ENCODE measurements at places on chromosomes 12 and 14.

- no peak for DNase-seq
These were observed 128.1 kb downstream of the ITPR2 start for GRCh38 chr12:26704684-26705460.

- no peak for DNase-seq
These were observed 1.6 kb downstream of the LRRC43 start for GRCh38 chr12:122184517-122184916.

DNA sequence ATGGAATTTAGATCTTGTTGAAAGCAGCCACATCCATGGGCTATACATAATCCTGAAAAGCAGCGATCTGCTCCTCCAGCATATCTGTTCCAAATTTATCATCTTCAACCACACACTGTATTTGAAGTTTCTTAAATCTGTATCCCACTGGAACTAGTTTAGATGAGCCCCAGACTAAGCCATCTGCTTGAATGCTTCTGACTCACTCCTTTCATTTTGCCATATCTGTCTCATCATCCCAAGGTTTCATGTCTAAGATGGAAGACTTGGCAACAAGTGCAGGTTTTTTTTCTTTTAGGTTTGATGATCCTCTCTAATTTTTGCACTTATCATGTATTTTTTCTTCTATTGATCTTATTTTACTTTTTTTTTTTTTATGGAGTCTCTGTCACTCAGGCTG is 54.4 kb upstream of the TMEM263 start:
- no peak for DNase-seq

GRCh38 chr12:76462668-76463224 is 96.8 kb downstream of the OSBPL8 start:
- no peak for DNase-seq

GRCh38 chr14:94768141-94768520 is 1.8 kb downstream of the GSC start:
- DNase-seq: no peak

GRCh38 chr12:542395-543113 is 82.8 kb downstream of the B4GALNT3 start:
- DNase-seq: no peak

DNA sequence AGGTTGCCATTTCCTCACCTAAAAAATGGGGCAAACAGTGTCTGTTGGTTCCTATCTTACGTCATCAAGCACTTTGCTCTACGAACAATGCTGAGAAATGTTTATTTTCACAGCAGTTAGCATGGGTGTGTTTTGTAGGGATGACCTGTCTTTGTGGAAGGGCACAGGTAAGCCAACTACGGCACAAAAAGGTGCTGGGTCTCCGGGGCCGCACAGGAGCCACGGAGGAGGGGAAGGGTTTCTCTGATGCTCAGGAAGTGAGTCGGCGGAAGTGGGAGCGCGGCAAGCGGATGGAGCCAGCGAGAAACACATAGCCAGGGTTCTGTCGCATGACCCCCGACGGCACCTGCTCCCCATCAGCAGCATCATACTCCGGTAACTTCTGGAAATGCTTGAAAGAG is 65.6 kb upstream of the TCL1B start:
- no peak for DNase-seq

GRCh38 chr12:100955139-100955538 is 160.6 kb downstream of the ANO4 start:
- no peak for DNase-seq

- DNase-seq: no peak
These were observed 85.7 kb downstream of the DUSP16 start for GRCh38 chr12:12476857-12477531.

- DNase-seq: no peak
These were observed 840 bp downstream of the PNP start for GRCh38 chr14:20469890-20470602.

GRCh38 chr12:89793946-89794345 is 85.3 kb upstream of the ATP2B1 start:
- no peak for DNase-seq

GRCh38 chr14:61493239-61493638 is 171.9 kb downstream of the PRKCH start:
- no peak for DNase-seq

DNA sequence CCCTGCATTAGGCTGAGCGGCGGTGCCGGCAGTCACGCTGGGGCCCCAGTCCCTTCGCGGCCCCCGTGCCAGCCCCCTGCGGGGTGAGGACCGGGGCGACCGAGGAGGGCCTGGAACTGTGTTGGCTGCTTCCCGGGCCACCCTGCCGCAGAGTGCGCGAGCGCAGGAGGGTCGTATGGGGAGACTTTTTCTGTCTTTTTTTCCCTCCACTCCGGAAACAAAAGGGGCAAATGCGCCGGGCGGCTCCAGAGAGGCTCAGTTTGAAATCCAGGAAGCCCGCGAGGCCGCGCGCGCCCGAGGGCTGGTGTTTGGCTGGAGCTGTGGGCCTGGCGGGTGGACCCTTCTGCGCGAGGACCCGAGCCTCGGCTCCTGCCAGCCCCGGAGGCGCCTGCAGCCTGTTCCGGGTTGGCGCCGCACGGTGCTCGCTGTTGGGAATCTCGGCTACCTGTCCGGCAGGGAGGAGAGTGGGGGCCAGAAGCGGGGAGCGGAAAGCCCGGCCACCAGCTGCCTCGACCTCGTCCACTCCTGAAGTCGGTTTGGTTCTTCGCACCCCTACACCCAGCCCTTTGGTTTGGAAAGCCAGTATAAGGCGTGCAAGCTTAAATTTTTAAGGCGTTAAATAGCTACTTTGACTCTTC is 638 bp downstream of the PLEKHG3 start:
- no peak for DNase-seq

DNA sequence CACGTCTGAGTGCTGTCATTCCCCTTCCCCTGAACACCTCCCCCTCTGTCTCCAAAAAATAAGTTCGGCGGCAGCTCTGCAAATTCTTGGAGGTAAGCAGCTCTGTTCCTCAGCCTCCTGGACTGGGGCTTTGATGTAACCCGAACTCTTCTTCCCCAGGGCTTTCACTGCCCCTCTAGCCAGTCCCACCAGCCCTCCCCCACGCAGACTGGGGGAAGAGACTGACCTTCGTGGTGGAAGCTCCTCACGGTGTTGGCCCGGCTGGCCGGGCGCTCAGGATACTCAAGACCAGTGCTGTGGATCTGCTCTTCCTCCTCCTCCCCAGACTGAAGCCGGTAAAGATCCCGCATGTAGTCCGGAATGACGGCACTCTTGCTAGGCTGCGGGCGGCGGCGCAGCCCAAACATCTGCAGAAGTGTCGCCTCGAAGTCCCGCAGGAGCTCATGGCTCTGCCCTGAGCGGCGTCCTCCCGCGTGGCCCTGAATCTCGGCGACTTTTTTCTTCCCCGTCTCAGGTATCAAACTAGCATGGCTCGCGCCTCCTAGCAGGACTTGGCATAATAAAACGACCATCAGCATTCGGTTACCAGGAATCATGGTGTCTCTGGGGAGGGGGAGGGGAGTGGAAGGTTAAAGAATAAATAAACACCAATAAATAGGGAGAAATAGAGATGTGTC is 4.9 kb downstream of the BMP4 start:
- no peak for DNase-seq

- DNase-seq: peak; percentile 32
These were observed 62.7 kb downstream of the GALNT4 start for GRCh38 chr12:89461649-89462612.

DNA sequence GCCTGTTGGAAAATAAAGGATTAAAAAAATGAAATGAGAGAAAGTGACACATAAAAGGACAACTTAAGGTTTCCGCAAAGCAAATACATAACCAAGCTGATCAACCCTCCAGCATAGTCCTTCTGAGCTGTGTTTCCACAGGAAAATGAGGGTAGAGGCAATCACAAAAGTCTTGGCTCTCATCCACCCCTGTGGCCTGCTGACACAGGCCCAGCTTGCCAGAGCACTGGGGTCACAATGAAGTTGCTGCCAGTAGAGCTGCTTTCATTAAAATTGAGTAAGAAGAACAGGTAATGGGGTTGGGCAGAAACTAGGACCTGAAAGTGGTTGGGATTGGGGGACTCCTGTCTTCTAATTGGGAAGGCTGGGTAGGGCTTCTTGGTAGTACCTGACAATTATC is 65.9 kb downstream of the RERG start:
- DNase-seq: no peak

DNA sequence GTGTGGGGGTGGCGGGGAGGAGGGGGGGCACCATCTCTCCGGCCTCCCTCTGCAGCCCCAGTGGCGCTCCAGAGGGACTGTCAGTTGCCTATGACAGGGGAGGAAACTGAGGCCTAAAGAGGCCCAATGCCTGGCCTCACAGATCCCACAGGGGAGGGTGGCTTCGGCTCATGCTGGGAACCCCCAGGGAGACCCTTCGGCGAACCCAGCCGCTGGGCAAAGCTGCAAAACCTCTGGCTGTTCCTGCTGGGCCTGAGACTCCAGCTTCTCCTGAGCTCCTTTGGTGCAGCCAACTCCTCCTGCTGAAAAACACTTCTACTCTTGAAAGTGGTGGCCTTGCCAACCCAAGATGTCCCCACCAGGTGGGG is 170.1 kb upstream of the RTL1 start:
- DNase-seq: no peak

GRCh38 chr14:57657487-57657886 is 163.8 kb upstream of the CCDC198 start:
- DNase-seq: no peak

DNA sequence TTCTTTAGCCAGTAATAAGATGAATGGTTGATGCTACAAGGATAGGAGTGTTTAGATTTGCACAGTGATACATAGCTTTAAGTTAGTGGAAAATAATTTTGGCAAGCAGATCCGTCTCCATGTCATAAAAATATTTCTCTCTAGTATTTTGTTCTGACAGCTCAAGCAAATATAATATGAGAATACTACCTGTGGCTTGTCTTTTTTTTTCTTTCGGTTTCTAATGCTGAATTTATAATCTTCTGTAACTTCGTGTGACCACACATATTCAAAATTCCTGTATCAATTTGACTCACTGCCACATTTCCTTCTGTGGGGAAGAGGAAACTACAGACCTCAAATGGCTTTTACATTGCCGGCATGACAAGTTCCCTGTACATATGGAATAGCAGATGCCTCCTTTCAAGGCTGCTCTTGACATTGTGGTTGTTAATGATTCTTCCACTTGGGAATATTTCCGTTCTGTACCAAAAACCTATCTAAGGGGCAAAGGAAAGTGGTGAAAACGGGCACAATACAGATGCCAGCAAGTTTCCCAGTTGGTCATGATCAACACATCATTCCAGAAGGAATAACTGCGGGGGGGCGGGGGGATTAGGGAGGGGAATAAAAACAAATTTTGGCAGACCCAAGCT is 103.6 kb upstream of the CCDC91 start:
- DNase-seq: no peak

DNA sequence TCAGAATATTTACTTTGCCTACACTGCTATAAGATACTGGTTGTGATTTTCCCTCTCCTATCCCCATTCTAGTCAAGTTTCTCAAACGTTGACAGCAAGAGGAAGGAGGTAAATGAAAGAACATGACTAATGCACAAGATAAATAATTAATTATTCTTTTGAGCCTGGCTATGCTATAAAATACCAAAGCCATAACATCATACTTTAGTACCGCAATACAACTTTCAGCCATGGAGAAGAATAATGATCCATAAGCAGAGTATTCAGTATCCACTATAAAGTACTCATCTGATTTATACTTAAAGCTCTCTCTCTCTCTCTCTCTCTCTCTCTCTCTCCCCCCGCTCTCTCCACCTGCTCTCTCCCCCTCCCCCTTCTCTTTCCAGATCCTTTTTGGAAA is 41.3 kb downstream of the TDG start:
- DNase-seq: no peak

- peak; percentile 58 for DNase-seq
These were observed 20.3 kb downstream of the PRICKLE1 start for GRCh38 chr12:42568952-42569915.

DNA sequence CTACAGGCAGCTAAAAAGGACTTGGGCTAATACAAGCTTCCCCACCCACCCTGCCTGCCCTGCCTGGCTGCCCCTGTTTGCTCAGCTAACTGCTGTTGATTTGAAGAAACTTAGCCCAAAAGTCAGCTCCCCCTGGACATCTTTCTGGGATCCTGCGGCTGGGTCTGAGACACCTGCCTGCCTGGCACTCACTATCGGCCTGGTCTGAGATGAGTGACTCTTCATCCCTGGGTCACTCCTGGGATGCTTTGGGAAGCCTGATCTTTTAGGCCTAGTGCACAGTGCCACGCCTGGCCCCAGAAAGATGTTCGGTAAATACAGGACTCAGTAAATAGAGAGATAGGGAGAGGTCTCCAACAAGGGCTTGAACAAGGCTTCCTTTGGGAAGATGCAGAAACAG is 211.3 kb upstream of the DIO3 start:
- no peak for DNase-seq

- DNase-seq: no peak
These were observed 791 bp upstream of the RNF41 start for GRCh38 chr12:56222531-56222895.

DNA sequence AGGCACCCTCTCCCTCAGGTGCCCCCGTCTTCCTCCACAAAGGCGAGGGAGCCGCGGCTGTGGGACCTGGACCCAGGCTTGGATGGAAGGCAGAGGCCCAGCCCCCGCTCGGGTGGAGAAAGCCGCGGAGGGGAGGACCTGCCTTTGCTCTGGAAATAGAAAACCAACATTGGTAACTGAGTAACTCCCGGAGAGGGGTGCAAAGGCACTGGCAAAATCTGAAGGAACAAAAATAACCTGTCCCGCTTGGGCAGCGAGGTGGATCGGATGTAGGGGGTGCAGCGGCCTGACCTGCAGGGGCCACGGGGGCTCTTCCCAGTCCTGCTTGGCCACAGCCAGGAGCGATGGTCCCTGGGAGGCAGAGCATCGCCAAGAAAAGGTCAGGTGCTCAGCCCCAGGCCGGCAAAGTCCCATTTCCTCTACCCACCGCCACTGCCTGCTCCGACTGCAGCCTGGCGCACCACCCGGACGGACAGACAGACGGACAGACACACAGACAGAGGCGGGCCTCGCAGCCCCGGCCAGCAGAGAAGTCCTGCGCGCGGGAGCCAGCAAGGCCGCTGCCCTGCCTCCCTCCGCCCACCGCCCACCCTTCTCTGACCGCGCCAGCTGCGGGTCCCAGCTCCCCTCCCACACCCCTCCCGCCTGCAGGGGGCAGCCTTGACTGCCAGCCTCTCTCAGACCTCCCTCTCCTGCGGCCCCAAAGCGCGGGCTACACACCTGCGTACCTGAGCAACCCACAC is 21.4 kb upstream of the TMEM106C start:
- no peak for DNase-seq

DNA sequence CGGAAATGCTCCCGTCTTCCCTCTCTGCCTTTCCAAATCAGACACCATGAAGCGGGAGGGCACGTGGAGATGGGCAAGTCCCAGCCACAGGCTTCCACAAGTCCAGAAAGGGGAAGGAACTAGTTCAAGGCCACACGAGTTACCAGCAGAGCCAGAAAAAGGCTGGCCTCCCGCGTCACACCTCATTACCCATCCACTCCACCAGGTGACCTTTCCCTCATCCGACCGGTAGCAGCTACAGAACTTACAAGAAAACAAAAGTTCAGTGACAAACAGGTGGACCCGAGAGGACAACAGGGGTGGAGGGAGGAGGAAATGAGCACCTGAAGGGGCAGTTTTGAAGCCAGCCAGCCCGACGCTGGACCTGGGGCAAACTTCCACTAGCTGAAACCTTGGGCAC is 46.9 kb downstream of the CHGA start:
- DNase-seq: no peak

All from NCI-H1930 (cell line).